ACHN (cell line): ENCODE measurements at places on chromosomes 16 and 17.
A peak's percentile ranks its signal among the peaks of the same experiment; 100 is the strongest.

- DNase-seq = no peak
Observed at GRCh38 chr17:78256707-78257591, 25.5 kb downstream of the TMEM235 start.

DNA sequence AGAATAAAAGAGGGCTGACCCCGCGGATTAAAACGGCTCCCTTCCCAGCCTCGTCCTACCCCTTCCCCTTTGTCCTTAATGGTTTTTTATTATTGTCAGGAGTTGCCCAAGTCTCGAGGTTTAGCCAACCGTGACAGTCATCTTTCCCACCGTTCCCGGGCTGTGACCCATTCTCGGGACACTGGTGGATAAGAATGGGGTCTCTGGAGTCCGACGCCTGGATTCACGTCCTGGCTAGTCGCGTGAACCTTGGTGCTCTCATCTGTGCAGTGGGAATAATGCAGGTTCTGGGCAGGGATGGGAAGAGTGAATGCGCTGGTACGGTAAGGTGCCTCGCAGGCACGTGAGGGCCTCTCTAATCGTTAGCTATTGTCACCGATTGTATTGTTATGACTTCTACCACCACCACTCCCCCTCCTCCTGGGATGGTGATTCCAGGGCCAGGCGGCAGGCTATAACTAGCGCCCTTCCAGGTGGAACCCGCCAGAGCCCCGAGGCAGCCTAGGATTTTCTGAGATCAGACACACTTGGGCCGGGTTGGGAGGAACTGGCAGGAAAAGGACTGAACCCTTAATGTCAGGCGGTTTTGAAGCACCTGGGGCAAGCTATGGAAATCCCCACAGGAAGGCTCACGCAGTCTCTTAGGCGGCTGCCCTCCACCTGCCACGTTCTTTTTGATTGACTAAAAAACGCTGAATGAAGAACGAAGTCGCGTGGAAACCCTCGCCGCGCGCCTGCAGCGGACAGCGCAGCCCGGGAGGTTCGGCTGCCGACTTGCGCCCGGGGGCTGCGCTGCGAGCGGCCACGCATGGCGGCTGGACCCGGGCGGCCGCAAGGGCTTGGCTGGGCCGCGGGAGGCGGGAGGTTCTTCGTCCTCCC is 2.7 kb downstream of the HS3ST3B1 start:
- DNase-seq = peak; percentile 52

DNA sequence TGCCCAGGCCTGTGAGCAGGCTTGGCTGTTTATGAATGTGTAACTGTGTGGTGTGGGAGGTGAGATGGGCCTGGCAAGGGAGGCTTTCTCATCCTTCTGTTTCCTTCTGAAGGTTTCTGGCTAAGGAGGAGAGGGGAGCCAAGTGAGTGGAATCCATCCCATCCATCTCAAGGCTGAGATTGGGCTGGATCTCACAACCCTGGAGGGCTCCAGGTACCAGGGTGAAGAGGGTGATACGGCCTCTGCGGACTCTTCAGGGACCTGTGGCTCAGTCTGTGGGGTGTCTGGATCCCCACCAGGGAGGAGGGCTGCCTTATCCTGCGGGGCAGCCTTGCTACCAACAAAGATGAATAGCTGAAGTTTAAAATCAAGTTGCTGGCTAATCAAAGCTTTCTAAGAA is 7.0 kb downstream of the ZNF629 start:
- DNase-seq = no peak

- DNase-seq = no peak
Observed at GRCh38 chr17:43020030-43020621, 2.1 kb downstream of the VAT1 start.
